ENCODE measurements at places on chromosomes 5 and 9.
A peak's percentile ranks its signal among the peaks of the same experiment; 100 is the strongest.

- no peak for DNase-seq
These were observed 197.0 kb downstream of the DRD1 start for GRCh38 chr5:175246889-175247520.

GRCh38 chr9:106277966-106278365, 583.6 kb downstream of the TMEM38B start:
- no peak for DNase-seq

DNA sequence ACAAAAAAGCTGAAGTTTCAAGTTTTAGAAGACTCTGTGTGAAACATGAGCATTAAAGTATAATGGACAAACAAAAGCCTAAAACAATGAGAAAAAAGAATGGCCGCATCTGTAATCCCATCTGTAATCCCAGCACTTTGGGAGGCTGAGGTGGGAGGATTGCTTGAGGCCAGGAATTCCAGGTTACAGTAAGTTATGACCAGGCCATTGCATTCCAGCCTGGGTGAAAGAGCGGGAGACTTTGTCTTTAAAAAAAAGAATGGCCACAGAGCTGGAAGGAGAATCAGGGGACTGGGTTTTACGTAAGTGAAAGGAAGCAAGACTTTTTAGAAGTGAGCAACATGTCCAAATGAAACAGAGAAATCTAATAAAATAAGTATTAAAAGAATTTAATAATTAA, 2.6 kb upstream of the ATG10 start:
- DNase-seq: no peak

- DNase-seq: no peak
These were observed 18.1 kb upstream of the CCDC125 start for GRCh38 chr5:69350664-69351063.

DNA sequence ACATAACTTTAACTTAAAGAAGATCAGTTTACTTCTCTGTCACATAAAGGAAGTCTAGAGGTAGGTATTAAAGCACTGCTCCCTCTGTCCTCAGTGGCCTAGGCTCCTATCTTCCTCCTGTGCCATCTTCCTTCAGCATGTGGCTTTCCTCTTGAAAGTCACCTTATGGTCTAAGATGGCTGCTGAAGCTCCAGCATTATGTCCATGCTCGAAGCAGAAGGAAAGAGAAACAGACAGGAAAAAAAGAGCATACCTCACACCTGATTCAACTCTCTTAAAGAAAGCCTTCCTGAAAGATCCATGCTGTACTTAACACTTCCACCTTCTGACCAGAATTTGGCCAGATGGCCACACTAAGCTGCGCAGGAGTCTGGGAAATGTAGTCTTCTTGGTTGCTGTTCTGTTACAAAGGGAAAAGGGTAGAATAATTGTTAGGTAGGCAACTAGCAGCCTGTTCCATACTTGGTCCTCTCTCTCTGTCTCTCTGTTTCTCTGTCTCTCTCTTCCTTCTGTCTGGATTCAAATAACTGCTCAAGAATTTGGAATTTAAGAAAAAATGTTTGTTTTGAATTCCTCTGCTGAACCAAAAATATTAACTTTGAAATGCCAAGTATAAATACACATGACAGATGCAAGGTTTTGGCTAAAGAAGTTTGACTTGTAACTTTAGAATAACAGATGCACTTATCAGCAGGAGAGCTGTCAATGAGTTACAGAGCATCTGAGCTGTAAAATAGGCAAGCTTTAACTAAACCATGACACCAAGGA, 16.0 kb downstream of the TMEM174 start:
- DNase-seq: no peak

DNA sequence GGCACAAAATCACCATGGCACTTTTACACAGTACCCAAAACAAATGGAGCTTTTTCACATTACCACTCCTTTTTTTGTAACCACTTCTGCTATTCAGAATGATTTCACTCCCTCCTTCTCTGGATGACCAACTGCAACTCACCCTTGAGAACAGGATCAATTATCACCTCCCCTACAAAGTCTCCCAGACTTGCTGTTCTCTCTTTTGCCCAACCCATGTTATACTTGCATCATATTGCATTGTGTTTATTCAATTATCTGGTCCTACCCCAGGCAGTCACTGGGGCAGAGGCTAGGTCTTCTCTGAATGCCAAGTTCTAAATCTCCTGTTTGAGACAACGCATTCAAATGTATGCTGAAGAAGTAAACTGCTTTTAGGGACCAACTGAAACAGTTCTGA, 96.0 kb downstream of the GPR21 start:
- no peak for DNase-seq

- peak; percentile 59 for DNase-seq
These were observed 9.7 kb downstream of the LECT2 start for GRCh38 chr5:135944967-135945560.

GRCh38 chr5:482506-482905, 39.5 kb downstream of the EXOC3 start:
- DNase-seq: no peak

GRCh38 chr9:70893580-70894122, 227.8 kb downstream of the TRPM3 start:
- DNase-seq: no peak

DNA sequence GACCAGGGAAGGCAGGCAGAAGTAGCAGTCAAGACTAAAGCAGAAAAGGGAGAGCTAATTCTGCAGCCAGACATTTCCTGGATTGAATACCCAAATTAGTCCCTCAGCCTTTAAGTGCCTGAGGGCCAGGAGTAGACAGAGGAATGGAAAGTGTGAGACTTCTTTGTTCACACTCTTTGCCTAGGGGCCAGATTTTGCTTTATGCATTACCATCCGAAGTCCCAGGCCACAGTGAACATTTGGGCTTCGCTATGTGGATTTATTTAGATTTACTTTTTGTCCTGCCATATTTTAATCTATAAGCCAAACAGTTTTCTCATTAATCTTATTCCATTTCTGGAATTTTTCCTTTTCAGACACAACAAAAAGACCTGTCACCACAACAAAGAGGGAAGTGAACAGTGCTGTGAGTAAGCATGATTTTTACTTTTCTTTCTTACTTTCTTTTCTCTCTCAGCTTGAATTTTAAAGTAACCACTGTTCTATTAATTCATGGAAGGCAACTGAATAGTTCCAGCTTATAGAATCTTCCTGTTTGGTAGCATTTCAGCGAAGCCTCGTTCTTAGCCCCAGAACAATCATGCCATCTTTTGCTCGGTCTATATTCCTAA, 52.6 kb downstream of the PDCD1LG2 start:
- no peak for DNase-seq
